ENCODE measurements at places on chromosomes 3 and 15.
A peak's percentile ranks its signal among the peaks of the same experiment; 100 is the strongest.

DNA sequence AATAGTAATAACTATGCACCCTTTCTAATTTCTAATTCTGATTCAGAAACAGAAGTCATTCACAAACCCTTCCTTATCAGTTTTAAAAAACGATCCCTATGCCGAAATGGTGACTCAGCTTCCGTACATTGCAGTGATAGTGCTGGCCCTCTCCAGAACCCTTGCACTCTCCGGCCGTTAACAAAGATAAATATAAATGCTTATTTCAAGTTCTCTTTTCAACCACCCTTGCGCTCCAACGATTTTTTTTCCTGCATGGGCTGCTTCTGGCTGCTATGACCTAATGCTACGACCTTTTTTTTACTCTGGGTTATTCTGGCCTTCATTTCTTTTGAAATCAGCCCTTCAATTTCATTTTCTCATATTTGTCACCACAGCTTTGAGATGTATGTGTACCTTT lies 646.2 kb downstream of the NTRK3 start:
- no peak for DNase-seq

DNA sequence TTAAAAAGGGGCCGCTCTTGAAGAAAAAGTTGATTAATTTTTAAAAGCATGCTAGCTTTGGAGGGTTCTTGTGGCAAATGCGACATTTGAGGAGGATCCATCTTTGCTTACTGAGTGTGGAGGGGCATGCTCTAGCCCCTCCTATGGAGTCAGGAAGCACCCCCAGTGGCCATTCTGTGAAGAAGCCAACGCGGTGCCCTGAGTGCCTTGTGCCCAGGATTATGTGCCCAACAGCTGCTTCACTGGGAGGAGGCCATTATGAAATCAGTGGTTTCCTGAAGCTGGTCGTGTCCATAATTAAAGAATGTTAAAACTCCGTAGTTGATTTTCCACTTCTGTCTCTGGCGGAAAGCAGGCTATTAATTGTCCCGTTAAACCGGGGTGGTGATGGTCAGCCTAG lies 69.1 kb upstream of the TNFAIP8L3 start:
- DNase-seq = no peak

DNA sequence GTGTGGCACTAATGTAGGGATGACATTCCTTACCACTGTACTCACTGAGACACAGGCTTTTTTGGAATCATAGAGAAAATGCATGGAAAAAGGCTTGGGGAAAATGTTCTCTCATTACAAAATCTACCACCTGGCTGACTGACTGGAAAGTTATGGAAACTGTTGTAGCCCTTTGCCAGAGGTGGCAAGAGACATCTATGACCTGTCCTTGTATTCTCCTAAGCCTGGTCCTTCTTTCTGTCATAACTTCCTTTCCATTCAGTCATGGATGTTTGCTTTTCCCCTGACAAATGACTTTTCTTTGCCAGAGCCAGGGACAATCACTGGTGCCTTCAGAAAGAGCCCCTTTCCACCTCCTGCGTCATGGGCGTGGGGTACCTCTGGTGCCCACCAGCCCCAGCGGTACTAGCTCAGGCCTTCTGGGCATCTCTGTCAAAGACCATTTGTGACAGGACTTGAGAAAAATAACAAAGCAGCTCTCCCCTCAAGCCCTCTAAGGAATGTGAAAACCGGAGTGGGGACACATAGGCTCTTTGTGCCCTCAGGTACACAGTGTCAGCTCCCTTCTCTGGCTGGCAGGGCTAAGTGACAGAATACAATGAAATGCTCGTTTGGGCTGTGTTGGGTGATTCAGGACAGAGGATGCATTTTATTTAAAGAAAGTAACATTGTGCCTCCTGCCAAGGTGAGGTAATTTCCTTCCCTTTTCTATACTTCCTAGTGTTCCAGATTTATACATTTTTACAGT lies 381.1 kb upstream of the RASGRP1 start:
- no peak for DNase-seq

- DNase-seq = no peak
Measured at GRCh38 chr3:151775314-151776258, 38.3 kb upstream of the AADAC start.

- no peak for DNase-seq
Measured at GRCh38 chr15:68566377-68566954, 12.3 kb upstream of the CORO2B start.

- DNase-seq = no peak
Measured at GRCh38 chr15:69988541-69989225, 109.0 kb downstream of the TLE3 start.

DNA sequence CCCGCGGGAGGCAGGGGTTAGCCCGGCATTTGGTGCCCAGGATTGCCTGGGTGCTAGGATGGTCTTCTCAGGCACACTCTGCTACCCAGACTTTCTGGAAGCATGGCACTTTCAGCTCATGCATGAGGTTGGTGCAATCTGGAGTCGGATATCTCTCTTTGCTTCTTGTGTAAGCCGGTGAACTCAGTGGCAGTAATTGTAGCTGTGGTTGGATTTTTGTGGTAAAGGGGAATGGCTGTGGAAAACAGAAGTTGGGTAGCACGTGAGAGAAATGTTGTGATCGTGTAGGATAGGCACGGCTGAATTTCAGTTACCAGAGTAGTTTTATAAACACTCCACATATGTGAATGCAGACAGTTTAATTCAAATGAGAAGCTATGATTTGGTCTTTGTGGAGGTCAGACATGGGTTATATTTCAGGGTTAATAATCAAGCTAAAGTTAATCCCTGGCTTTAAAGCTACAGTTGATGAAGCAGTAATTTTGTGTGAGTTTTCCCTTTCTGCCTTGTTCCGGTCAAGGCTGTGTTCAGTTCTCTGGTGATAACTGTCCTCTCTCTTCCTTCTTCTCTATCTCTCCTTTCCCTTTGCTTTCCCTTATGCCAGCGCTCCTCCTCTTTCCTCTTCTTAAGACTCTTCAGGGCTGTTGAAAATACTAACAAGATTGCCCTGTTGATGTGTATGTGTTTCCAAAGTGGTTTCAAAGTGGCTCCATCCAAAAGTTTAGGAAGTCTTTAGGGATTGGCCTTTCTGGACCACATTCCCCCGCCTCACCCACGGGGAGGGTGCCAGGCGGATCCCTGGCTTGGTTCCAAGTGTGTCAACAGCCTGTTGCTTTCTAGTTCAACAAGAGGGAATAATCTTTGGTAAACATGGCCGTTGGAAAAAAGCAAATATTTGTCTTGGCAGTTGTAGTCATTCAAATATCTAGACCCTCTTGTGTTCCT lies 404.6 kb upstream of the C2CD4B start:
- DNase-seq = no peak

GRCh38 chr15:69468241-69469121 lies 15.9 kb downstream of the RPLP1 start:
- peak; percentile 77 for DNase-seq

GRCh38 chr3:8868996-8869395 lies 94.3 kb downstream of the RAD18 start:
- DNase-seq = no peak

All from activated CD4-positive, alpha-beta T cell treated with anti-CD3 and anti-CD28 coated beads, Interleukin-2, amount 50 U/mL, for 4 hours (primary cell).